Bronchial smooth muscle cell (primary cell): ENCODE measurements at places on chromosomes 7 and 10. TPM values are rescaled to one million over a fixed set of nuclear protein-coding genes. Genes with fewer than 3 reads are reported as not detected.

Gene ZNF727
- under 0.01 TPM in 1 of 2 replicates, not detected in the other for total RNA-seq

Gene VAX1
- total RNA-seq: not detected in 2 replicates

Gene GGCT
- 8.5 and 22.5 TPM in 2 replicates for total RNA-seq

Gene COL13A1
- 9.3 and 16.9 TPM in 2 replicates for total RNA-seq

Gene TAS2R3
- total RNA-seq: 1.3 and 1.5 TPM in 2 replicates
